ENCODE measurements at places on chromosomes 5 and 9. TPM values are rescaled to one million over a fixed set of nuclear protein-coding genes. Genes with fewer than 3 reads are reported as not detected.

Gene SLC36A2
- total RNA-seq = 0.75 TPM

Gene NOXA1
- 6.9 TPM for total RNA-seq

Gene UGT3A2
- total RNA-seq = not detected

Gene STING1
- total RNA-seq = 179 TPM

Gene RORB
- total RNA-seq = 0.21 TPM

Gene SPEF2
- 0.32 TPM for total RNA-seq

Gene FBLL1
- total RNA-seq = not detected

Gene SLCO6A1
- not detected for total RNA-seq

Gene NR2F1
- total RNA-seq = 8.0 TPM

Gene OLFM1
- 102 TPM for total RNA-seq

Gene DDX4
- not detected for total RNA-seq
